ENCODE measurements at places on chromosomes 11 and 22.

DNA sequence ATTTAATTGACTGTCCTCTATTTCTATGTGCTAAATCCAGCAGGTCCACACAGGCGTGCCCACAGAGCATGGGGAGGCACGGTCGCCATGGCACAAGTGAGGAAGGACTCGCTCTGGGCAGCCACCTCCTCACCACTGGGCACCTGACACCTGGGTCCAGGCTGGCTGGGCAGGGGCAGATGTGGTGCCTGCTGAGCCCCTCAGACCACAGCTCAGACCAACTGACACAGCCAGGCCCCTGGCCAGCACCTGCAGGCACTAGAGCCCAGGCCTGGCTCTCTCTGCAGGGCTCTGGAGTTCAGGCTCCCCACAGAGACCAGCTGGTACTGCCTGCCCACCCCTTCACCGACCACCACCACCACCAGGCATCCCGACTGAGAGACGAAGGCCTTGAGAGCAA is 27.9 kb downstream of the LINC01488 start:
- no peak for DNase-seq

DNA sequence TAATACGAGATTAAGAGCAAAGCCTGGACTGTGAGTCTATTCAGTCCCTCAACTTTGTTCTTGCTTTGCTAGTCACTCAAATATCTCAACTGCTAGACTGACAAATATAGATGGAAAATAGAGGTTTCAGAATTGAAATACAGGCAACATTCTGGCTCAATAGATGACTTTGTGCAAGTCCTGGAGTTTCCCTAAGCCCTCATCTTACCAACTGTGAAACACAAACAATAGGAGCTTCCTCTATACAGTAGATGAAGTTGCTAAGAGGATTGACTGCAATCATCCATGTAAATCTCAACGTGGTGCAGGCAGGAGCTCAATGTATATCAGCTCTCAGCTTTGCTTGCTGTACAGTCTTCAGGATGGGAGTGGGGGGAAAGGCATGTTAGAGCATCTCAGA is 6.2 kb upstream of the MPEG1 start:
- DNase-seq: no peak

DNA sequence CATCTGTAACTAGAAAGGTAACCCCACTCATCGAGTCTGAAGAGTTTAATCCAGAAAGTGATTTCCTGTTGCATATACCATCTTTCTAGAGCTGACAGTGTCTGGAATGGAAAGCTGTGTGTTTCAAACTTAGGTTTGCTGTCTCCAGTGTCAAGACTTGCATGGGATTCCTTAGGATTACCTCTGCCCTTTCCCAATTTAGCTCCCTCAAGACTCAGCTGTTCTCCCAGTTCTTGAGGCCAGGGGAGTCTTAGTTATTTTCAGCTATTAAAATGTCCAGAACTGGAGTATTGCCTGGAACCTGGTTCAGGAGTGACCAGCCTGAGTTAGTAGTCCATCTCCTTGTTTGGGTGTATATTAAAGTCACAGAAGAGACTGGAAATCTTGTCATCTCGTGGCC is 25.0 kb upstream of the LDHA start:
- no peak for DNase-seq

- DNase-seq: no peak
These were observed 26.7 kb downstream of the QSER1 start for GRCh38 chr11:32919338-32919737.

DNA sequence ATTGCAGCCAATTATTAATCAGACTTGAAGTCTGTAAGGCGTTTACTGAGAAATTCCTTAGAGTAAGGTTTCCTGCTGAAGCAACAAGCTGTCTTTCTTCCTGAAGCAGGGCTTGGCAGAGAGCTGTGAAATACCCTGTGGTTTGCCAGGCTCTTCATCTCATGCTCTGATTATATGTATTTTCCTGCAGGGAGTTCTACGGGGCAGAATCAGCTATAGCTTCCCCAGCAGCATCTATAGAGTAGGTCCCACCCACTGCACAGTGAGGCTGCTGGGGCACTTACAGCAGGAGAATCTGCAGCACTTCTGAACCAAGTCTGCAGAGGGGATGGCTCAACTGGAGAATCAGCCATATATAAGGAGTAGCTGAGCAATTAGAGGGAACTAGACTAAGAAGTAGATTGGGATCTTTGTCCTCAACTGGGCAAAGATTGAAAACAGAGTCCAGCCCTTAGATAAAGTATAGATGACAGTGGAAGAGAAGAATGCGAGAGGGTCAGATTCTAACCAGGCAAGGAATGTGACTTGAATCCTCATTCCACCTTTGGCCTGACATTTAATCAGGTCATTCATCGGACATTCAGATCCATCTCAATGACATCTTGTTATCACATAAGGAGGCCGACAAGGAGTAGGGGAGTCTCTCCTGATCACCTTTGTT is 37.6 kb downstream of the CNTF start:
- DNase-seq: no peak

DNA sequence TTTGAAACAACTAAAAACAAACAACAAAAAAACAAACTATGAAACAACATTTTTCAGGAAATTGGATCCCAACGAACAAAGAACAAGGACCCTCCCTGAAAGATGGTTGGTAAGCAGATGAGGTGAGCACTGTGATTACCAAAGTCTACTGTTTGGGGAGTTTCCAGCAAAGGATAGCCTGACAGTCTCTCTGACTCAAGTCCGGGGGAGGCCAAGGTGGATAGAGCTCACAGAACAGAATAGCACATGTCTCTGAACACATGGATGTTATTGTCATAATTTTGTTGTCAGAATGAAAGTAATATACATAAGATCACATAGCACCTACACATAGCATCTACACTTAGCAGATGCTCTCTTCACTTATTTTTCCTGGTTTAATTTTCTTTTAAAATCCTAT is 501.3 kb upstream of the TENM4 start:
- no peak for DNase-seq

DNA sequence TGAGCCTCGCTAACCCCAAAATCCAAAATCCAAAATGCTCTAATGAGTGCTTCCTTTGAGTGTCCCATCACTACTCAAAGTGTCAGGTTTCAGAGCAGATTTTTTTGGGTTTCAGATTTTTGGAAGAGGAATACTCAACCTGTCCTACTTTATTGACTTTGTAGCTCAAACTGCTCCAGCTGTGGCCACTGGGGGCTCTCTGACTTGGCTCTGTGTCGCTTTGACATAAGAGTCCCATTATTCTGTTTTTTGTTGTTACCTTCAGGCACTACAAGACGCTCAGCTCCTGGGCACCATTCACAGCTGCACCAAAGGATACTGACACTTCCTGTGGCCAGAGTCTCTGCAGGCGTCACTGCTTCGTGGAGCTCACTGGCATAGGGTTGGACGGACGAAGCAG is 41.1 kb downstream of the PHF21B start:
- DNase-seq: no peak

DNA sequence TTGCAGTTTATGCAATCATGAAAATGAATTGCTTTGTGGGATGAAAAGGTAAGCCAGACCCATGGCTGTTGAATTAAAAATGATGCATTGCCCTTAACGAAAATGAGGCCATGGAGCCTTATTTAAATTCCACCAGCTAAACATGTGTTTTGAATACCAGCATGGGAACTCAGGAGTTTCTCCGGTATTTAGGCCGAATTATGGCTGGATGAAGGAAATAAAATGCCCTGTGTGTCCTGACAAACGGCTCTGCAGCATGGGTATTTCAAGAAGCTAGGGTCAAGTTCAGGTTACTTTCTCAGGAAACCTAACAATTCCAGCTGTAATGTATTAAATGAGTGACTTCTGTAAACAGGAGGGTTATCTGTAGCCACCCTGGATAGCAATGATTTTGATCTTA is 38.3 kb downstream of the AMOTL1 start:
- DNase-seq: no peak

DNA sequence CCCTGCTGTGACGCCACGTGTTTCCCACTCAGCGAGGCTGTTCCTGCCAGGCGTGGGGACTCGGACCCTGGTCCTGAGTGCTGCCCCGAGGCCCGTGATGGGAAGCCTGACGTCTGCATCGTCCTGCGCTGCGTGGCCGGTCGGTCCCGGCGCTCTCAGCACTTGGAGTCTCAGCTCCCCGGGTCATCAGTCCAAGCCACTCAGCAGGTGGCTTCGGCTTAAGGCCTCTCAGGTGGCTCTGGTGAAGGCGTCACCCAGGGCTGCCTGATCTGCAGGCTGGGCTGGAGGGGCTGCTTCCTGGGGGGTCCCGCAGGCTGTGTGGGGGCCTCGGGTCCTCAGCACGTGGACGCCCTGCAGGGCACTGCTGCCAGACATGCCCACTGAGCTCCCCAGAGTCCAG is 35.3 kb downstream of the BRSK2 start:
- DNase-seq: no peak

DNA sequence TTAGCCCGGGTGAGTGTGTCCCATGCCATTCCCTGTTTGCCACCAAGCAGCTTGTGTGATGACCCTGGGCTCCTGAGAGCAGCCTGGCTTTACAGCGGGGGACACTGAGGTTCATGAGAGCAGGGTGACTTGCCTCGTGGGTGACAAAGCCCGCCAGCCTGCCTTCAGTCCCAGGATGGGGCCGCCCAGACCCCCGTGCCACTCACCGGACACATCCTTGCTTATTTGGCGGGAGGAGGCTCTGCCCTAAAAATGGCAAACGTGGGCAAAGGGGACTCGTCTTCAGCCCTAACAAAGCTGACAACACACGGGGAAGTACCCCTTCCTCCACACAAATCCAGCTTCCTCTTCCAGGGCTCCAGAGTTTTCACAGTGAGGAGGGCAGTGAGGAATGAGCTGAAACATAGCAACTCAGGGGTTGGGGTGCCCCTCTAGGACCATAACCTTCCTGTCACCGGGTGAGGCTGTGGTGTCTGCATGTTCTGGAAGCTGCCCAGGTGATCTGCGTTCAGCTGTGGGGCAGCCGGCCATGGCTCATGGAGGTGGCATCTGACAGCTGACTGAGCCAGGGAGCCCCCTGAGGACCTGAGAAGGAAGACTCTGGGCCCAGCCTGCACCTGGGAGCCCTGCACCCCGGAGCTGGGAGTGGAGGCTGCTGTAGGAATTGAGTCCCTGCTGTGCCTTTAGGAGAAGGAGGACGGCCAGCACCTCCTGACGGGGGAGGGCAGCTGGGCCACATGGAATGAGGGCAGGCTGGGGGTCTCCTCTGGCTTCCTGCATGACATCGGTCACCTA is 16.7 kb downstream of the RIBC2 start:
- DNase-seq: no peak

GRCh38 chr11:13009921-13010748 is 1.0 kb downstream of the RASSF10 start:
- DNase-seq: no peak

DNA sequence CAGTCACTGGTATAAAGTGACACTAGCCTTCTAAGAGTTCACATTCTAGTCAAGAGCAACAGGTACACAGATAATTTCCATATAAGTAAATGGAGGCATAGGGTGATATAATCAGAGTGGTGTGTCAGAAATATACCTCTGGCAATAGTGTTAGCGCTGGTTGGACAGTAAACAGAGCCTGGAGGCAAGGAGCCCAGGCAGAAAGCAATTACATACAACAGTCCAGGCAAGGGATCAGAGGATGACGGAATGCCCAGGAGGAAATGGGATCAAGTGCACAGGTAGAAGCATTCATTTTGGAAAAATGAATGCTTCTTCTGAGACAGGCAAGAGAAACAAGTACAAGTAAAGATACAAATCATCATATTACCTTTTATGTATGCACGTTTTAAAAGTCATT is 36.2 kb upstream of the MMP13 start:
- no peak for DNase-seq

GRCh38 chr11:27187848-27188621 is 147.4 kb downstream of the BBOX1 start:
- no peak for DNase-seq

DNA sequence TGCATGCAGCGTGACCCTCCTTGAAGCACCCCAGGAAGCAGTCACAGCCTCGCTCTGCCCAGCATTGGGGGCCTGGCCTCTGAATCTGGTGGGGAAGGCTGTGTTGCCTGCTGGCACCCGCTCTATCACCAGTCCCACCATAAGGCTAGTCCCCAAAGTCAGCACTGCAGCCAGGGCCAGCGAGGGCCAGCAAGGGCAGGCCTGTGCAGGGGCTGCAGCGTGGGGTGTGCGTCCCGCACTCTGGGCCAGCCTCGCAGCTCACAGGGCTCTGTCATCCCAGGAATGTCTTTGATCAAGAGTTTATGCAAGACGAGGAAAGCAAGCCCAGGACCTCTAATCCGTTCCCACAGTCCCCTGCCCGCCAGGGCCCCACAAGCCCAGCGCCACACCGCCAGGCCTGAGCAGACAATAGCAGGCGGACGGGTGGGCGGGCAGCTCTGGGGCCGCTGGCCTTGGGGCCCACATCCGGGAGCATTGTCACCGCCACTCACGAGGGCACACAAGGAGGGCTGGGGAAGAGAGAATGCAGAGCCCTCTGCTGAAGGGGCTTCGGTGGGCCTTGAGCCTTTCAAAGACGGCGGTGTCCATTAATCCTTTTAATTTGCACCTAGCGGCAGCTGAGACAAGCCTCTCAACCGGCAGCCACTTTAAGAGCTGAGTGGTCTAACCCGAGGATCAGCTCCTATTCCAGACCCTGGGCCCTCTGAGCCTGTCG is 17.1 kb downstream of the LTO1 start:
- no peak for DNase-seq

GRCh38 chr11:46116007-46116711 is 5.1 kb downstream of the PHF21A start:
- DNase-seq: peak; percentile 22

- DNase-seq: no peak
These were observed 733.5 kb downstream of the BRD1 start for GRCh38 chr22:49094151-49094550.

GRCh38 chr22:46992121-46992731 is 229.8 kb downstream of the TBC1D22A start:
- no peak for DNase-seq

DNA sequence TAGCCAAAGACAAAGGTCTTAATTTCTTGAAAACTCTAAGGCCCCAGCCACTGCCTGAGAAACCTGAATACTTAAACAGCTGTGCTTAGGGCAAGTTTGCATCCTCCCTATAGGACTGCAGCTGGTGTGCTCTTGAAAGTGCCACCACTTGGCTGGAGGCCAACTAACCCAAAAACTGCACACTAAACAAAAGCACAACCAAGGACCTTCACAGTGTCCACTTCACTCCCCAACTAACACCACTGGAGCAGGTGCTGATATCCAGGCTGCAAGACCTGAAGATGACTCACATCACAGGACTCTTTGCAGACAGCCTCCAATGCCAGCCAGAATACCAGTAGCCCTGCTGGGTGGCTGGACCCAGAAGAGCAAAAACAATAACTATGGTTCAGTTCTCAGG is 357.7 kb upstream of the ARHGAP42 start:
- DNase-seq: no peak

GRCh38 chr22:44759001-44759400 is 6.6 kb downstream of the ARHGAP8 start:
- DNase-seq: no peak

GRCh38 chr11:131913267-131913666 is 542.9 kb downstream of the NTM start:
- no peak for DNase-seq

GRCh38 chr22:29454276-29454675 is 15.9 kb downstream of the RFPL1 start:
- DNase-seq: no peak

DNA sequence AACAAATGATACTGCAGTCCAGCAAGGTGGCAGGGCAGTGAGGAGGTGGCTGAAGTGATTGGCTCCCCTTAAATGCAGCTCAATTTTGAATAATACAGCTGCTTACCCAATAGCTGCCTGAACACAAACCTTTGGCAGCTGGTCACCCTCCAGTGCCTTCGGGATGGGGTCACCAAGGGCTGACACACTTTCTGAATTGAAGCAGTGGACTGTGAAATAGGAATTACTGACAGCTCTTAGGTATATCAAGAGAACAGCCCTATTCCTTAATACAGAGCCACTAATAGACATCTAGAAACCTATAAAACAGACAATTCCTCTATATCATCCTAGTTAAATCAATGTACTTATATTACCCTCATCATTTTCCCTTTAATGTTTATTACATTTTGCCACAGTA is 474.2 kb upstream of the KIRREL3 start:
- no peak for DNase-seq
